ENCODE measurements at places on chromosomes 2 and 18.

DNA sequence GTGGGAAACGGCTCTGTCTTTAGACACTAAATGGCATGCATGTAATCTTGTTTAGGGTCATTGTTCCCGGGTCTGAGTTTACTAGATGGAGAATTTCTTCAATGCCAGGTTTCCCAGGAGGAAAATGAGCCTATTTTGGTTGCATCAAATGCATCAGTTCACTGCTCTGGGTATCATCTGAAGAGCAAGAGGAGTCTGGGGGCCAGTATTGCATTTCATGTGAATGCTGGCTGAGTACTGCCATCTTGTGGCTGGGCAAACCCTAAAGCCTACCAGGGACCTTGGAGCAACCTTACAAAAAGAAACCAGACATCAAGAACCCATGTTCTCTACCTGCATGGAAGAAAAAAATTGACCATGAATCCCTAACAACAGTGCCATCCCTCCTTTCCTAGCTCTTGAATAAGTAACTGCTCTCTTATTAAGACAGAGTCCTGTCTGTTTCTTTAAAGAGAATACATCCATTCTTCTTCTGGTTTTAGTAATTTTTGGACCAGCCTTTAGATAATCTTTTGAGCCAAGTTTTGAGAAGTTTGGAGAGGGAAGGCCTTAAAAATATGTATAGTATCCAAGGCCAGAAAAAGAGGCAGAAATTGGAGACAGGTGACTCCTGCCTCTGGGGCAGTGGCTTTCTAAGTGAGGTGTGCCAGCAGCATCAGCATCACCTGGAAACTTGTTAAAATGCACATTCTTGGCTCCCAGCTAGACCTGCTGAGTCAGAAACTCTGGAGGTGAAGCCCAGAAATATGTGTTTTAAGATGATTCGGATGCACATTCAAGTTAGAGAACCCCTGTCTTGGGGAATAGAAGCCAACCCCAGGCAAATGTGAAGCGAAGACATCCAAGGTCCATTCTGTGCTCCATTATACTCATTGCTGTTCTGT, 261.0 kb upstream of the CXCR4 start:
- DNase-seq = no peak

DNA sequence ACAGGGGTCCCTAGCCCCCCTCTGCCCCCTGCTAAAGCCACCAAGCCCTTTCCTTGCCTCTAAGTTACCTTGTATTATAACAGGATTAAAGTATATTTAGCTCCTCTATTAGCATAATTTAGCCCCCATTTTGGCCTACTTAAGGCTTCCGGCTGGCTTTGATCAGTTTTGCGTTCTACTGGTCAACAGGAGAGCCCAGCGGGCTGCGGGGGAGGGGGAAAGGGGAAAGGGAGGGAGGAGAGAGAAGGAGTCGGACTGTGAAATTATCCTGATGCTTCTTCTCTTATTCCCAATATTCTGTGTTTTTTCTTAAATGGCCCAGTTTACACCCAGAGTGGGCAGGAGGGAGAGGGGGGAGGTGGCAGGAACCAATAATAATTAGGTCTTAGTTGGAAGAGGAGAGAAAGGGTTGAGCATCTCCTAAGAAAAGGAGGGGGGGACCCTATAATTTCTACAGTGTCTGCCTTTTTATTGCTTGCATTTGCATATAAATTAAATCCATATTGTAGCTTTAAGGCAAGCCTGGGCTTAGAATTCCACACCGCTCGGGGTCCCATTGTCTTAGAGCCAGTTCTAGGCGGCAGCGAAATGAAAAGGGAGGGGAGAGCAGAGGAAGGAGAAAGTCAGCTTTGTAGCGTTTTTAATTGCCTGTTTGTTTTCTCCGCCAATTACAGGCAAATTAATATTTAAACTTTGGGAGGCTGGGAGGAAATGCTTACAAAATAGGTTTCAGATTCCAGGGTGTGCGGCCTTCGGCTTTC, 39.6 kb downstream of the EN1 start:
- DNase-seq = no peak

DNA sequence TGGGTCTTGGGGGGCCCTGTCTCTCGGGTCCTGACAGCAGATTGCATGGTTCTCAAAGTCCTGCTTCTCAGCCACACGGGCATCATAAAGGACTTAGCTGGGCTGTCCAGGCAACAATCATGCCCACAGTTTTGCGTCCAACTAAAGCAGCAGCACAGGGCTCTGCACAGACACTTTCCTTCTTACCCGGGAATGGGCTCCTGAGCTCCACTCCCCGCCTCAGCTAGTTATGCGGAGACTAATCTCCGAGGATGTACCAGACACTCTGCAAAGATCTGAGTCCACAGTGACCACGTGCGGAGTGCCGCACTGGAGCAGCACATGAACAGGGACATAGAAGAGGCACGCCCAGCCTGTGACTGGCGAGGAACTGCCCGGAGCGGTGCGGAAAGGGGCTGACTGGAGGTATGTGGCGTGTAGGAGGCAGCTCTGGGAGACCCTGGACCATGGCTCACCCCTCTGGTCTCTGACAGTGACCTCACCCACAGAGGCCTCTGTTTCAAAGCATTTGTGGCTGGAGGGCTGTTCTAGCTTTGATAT, 270.0 kb downstream of the HDAC4 start:
- no peak for DNase-seq

DNA sequence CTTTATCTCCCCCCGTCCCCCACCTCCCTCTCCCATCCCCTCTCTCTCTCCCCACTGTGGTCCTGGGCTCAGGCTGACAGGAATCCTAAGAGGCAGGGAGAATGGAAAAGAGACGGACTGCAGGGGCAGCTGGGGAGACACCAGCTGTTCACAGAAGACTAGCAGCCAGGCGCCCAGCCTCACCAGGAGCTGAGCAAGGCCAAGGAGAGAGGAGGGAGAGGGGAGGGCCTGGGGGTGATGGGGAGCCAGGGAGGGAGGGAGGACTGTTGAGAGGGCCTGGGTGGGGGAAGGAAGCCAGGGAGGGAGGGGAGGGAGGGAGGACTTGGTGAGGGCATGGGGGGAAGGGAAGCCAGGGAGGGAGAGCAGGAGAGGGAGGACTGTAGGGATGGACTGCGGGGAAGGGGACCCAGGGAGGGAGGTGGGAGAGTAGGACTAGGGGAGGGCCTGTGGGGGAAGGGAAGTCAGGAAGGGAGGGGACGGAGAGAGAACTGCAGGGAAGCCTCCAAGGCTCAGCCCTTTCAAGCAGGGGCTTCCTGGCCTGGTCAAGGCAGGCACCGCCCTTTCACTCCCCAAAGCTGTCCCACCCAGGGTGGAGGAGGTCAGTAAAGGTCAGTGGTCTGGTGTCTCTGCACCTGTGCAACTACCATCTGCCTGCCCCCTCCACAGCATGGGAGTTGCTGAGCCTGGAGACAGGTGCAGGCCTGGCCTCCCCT, 517.7 kb upstream of the MYT1L start:
- DNase-seq = no peak

- DNase-seq = no peak
These were observed 172.1 kb downstream of the ANKRD44 start for GRCh38 chr2:197138506-197138905.

- DNase-seq = no peak
These were observed 11.4 kb downstream of the OSGEPL1 start for GRCh38 chr2:189751080-189751658.

DNA sequence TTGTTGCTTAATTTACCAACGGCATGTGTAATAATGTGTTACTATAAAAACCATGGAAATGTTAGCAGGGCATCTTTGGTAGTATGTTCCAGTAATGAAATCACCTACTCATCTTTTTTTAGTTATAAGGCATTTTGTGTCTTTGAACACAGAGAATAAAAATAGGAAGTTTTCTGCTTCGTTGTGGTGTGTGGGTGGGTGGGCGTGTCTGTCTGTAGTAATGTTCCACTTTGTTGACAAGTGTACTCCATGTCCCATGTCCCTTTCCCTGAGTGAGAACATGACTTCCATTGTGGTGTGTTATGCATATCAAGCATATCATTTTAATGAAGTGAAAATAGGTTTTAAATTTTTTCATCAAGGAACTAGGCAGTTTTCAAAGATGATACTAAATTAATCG, 149.3 kb downstream of the VWC2L start:
- DNase-seq = no peak

- no peak for DNase-seq
These were observed 109.9 kb downstream of the SLC4A3 start for GRCh38 chr2:219737270-219737691.

GRCh38 chr18:6370410-6370809, 44.3 kb downstream of the L3MBTL4 start:
- DNase-seq = no peak

DNA sequence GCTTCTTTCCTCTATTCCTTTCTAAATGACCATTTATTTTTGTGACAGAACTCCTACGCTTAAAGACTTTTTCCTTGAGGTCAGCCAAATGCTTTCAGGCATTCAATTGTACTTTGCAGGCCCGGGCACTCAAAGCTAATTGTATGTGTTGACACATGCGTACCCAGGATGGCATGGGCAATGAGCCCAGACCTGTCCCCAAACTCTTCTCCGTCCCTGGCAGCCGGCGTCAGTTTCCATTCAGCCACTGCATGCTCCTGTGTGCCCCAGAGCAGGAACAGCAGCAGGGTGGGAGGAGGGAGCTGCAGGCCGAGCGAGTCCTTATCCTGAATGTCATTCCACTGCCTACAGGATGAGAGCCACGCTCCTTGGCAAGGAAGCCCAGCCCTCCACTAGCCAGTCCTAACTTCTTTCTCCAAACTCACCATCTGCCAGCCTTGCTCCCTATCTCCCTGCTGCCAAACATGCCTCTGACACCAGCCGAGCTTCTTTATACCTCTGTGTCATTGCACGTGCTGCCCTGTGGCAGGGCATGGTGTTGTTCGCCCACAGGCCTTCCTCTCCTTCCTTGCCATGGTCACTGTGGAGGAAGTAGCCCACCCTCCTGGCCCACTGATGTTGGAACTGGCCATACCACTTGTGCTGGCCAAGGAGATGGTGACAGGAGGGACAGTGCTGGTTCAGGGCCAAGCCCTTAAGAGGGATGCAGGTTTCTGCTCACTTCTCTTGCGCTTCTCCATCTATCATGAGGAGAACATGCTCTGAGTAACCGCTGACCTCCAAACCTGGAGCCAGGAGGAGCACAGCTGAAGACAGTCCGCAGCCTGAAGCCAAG, 116.9 kb upstream of the FHL2 start:
- DNase-seq = no peak

- no peak for DNase-seq
These were observed 277.7 kb upstream of the PXDN start for GRCh38 chr2:2021995-2022394.

GRCh38 chr2:121969766-121970639, 214.6 kb downstream of the TSN start:
- no peak for DNase-seq

GRCh38 chr2:237060534-237061312, 25.0 kb upstream of the COPS8 start:
- DNase-seq = no peak

- DNase-seq = no peak
These were observed 221.9 kb downstream of the TSN start for GRCh38 chr2:121977326-121977725.

GRCh38 chr2:98731041-98731893, at the start of gene MGAT4A:
MGAT4A (minus strand) TSS chr2:98731132; CDS start chr2:98726332, 4,800 bp downstream.
- peak; percentile 68 for DNase-seq

GRCh38 chr2:71148506-71149063, 18.2 kb downstream of the MPHOSPH10 start:
- DNase-seq = no peak

- DNase-seq = no peak
These were observed 121.8 kb upstream of the CWC22 start for GRCh38 chr2:180128861-180129260.

DNA sequence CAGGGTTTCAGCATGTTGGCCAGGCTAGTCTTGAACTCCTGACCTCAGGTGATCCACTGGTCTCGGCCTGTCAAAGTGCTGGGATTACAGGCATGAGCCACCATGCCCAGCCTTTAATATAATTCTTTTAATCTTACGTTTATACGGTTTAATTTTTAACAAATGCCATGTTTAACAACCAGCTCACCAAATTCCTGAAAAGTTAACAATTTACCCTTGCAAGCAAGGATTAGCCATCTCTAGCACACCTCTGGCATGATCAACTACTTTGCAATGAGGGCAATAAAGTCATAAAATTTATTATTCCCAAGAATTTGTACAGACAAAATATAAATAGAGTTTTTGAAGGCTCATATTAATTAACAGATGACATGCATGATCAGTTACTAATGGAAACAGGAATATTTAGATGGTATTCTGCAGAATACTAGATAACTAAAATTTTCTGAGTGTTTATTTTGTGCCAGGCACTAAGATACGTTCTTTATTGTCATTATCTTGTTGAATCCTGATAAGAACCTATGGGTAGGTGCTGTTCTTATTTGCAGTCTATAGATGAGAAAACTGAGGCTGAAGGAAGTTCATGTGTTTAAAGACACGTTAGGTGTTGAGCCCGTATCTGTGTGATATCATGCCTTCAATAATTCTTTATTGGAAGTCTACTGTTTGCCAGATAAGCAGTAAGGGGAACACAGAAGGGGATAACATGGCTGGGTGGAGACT, 190.1 kb downstream of the CDCA7 start:
- DNase-seq = no peak

- no peak for DNase-seq
These were observed 127.1 kb upstream of the TANK start for GRCh38 chr2:161033059-161033660.

- DNase-seq = no peak
These were observed 90.6 kb upstream of the VWC2L start for GRCh38 chr2:214320211-214320610.

DNA sequence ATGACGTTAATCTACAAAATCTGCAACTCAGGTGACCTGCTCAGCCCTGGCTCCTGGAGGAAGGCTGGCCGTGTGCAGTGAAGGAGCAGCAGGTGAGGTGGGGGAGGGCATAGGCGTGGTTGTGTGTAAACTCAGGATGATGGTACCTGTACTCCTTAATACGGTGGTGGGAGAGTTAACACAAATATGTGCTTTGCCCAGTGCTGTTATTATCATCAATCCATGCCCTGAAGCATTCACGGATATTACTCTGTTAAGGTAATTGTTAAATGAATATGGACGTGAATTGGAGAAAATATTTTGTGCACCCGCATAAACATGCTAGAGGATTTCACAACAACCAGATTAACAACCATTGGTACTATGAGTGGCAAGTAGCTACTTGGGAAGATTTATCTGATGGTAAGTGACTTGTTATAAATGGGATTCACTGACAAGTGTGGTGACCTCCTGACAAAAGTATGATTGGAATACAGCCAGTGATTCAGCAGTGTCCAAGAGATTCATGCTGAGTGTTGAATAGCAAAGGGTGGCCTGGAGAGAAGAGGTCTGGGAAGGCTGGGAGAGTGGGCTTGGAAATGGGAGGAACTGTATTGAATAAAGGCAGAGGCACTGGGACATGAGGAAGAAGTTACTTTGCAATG, 194.1 kb downstream of the TPGS2 start:
- DNase-seq = no peak

Measured in stimulated activated CD8-positive, alpha-beta memory T cell treated with anti-CD3 and anti-CD28 coated beads, Interleukin-15, amount 100 ng/mL, for 24 hours (primary cell).